ENCODE measurements at places on chromosomes 3 and 15.

GRCh38 chr3:152159328-152159727 lies 109.4 kb upstream of the MBNL1 start:
- DNase-seq: no peak
- peaks cover 2% of the 10 kb centered on the region for H3K4me1 ChIP-seq
- no peaks in the 10 kb centered on the region for H3K27me3 ChIP-seq
- H3K36me3 ChIP-seq: no peaks in the 10 kb centered on the region
- H3K4me3 ChIP-seq: no peak overlapping the region
- no peak overlapping the region for H3K27ac ChIP-seq

DNA sequence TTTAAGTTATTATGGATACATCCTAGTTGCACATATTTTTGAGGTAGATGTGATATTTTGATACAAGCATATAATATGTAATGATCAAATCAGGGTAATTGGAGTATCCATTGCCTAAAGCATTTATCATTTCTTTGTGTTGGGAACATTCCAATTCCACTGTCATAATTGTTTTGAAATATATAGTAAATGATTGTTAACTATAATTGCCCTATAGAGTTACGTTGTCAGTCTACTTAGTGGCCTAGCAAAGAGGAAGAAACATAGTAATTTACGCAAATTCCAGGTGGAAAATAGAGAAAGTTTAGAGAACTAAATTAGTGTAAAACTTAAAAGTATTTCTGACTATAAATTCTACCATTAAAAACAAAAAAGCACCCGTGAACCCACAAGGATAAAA lies 24.9 kb downstream of the NXPE3 start:
- DNase-seq: no peak
- H3K27me3 ChIP-seq: no peaks in the 10 kb centered on the region
- no peak overlapping the region for H3K27ac ChIP-seq
- H3K4me3 ChIP-seq: no peak overlapping the region

GRCh38 chr3:193057616-193058015 lies 140.0 kb upstream of the MB21D2 start:
- H3K27me3 ChIP-seq: peaks cover 2% of the 10 kb centered on the region
- H3K36me3 ChIP-seq: no peaks in the 10 kb centered on the region
- no peak overlapping the region for H3K4me3 ChIP-seq
- H3K27ac ChIP-seq: no peak overlapping the region
- H3K4me1 ChIP-seq: no peaks in the 10 kb centered on the region

GRCh38 chr15:99703603-99704443 lies 29.4 kb downstream of the LYSMD4 start:
- H3K36me3 ChIP-seq: peaks cover 2% of the 10 kb centered on the region
- no peak for DNase-seq
- no peak overlapping the region for H3K4me3 ChIP-seq
- H3K27ac ChIP-seq: peak overlapping the region; percentile 57
- H3K4me1 ChIP-seq: peaks cover 44% of the 10 kb centered on the region

GRCh38 chr3:11602886-11603527 lies 40.7 kb downstream of the VGLL4 start:
- H3K36me3 ChIP-seq: peaks cover 59% of the 10 kb centered on the region
- peaks cover 79% of the 10 kb centered on the region for H3K4me1 ChIP-seq

DNA sequence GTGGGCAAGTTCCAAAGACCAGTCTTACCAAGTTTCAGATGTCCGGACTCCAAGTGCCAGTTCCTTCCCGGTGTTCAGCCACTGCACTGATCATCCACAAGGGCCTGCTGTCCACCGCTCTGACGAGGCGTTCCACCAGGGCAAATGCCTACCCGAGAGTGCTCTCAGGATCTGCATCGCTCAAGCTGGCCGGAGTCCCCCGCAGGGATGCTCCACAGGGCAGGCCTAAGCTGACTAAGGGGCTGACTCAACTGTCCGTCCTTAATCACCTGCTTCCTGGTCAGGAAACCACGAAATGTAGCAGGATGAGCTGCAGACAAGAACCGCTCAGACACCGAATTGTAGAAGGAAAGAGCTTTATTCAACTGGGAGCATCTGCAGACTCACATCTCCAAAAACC lies 341.6 kb downstream of the KCNH8 start:
- no peaks in the 10 kb centered on the region for H3K27me3 ChIP-seq
- H3K4me1 ChIP-seq: no peaks in the 10 kb centered on the region
- H3K36me3 ChIP-seq: no peaks in the 10 kb centered on the region
- H3K27ac ChIP-seq: no peak overlapping the region
- H3K4me3 ChIP-seq: no peak overlapping the region

DNA sequence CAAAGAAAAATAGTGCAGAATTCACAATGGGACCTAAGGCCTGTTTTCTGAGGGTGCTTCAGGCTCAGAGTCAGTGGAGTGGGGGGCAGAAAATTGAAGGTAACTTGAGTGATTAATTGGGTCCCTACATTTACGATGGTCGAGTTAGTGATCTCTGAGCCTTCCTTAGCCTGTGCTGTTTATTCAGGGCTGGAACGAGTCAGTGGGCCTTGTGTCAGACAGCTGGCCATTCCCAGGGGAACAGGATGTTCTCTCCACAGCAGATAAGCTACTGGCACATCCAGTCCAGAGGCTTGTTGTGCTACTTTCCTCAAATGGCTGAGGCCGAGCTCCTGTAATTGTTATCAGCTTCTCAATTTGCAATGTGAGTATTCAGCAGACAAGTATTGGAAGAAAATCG lies 29.2 kb upstream of the CNTN3 start:
- no peak for DNase-seq
- H3K27ac ChIP-seq: no peak overlapping the region
- no peak overlapping the region for H3K4me3 ChIP-seq
- no peaks in the 10 kb centered on the region for H3K27me3 ChIP-seq
- no peaks in the 10 kb centered on the region for H3K4me1 ChIP-seq
- no peaks in the 10 kb centered on the region for H3K36me3 ChIP-seq

- no peaks in the 10 kb centered on the region for H3K36me3 ChIP-seq
- H3K4me3 ChIP-seq: no peak overlapping the region
- no peak overlapping the region for H3K27ac ChIP-seq
- no peak for DNase-seq
Measured at GRCh38 chr3:150509780-150510179, 36.5 kb downstream of the SERP1 start.

- no peaks in the 10 kb centered on the region for H3K36me3 ChIP-seq
- H3K4me3 ChIP-seq: no peak overlapping the region
- peaks cover 43% of the 10 kb centered on the region for H3K27me3 ChIP-seq
- peaks cover 6% of the 10 kb centered on the region for H3K4me1 ChIP-seq
- no peak for DNase-seq
Measured at GRCh38 chr15:80777137-80777536, 2.0 kb upstream of the CEMIP start.

DNA sequence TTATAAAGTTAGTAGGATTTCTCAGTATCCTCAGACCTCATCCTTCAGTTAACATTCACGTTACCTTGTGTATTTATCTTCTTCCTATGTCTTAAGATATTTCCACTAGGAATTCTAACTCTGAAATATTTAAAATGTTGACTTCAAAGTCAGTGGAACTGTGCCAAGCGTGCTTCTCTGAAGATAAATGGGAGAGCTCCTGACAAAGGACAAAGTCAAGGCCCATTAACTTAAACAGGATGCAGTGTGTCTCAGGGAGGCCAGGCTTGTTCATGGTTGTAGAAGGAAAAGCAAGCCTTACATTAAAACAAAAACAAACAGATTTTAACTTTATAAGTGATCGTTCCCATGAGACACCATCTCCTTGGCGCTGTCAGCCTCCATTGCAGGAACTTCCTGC lies 41.5 kb downstream of the ABHD17C start:
- DNase-seq: no peak
- no peaks in the 10 kb centered on the region for H3K36me3 ChIP-seq
- no peaks in the 10 kb centered on the region for H3K27me3 ChIP-seq
- H3K4me3 ChIP-seq: no peak overlapping the region
- H3K4me1 ChIP-seq: no peaks in the 10 kb centered on the region
- no peak overlapping the region for H3K27ac ChIP-seq

GRCh38 chr15:57969355-57969754 lies 96.2 kb downstream of the ALDH1A2 start:
- DNase-seq: no peak
- no peaks in the 10 kb centered on the region for H3K4me1 ChIP-seq
- H3K27ac ChIP-seq: no peak overlapping the region
- peaks cover 3% of the 10 kb centered on the region for H3K27me3 ChIP-seq
- H3K36me3 ChIP-seq: no peaks in the 10 kb centered on the region

GRCh38 chr3:43192028-43192427 lies 86.1 kb upstream of the POMGNT2 start:
- no peak overlapping the region for H3K4me3 ChIP-seq
- peak overlapping the region; percentile 44 for H3K27ac ChIP-seq
- peaks cover 2% of the 10 kb centered on the region for H3K36me3 ChIP-seq

DNA sequence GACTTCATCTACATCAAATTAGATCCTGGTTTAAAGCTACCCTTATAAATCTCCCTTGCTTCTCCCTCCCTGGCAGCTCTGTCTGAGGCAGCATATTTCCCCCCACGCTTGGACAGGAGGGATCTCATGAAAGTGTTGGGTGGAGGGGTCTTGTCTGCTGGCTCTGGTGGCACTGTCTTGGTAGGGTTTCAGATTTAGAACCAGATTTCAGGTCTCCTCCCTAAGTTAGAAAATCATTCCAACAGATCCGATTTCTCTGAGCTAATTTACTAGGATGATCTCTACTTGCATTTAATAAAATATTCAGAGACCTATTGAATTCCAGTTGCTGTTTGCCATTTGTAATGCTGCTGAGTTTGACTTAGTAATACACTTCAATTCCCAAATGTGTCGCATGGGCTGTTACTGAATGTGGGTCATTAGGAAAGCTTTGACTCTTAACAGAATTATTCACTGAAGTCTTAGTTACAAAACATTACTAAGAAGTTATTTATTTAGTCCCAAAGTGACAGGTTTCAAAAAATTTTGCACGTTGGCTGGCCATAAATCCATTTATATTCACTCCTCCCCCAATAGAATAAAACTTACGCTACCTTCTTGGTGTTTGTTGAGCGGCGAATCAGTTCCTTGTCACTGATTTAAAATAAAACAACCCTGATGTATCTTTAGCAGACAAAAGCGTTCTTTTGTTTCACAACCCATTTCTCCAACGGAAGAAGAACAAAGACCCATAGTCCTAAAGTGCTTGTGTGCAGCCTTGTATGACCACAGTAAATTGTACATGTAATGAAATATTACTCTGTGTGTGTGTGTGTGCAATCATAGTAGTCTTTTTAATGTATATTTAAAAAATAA lies 84.5 kb downstream of the TRAK1 start:
- H3K4me1 ChIP-seq: peaks cover 31% of the 10 kb centered on the region
- no peak overlapping the region for H3K27ac ChIP-seq
- DNase-seq: no peak
- H3K27me3 ChIP-seq: no peaks in the 10 kb centered on the region
- H3K36me3 ChIP-seq: peaks cover 3% of the 10 kb centered on the region

- H3K36me3 ChIP-seq: no peaks in the 10 kb centered on the region
- peaks cover 21% of the 10 kb centered on the region for H3K4me1 ChIP-seq
- no peak overlapping the region for H3K27ac ChIP-seq
- H3K4me3 ChIP-seq: no peak overlapping the region
Measured at GRCh38 chr15:32718821-32719716, 1.3 kb downstream of the GREM1 start.

GRCh38 chr15:71191296-71191695 lies 76.0 kb downstream of the THSD4 start:
- peaks cover 5% of the 10 kb centered on the region for H3K27me3 ChIP-seq
- no peaks in the 10 kb centered on the region for H3K36me3 ChIP-seq
- no peak overlapping the region for H3K4me3 ChIP-seq
- no peak overlapping the region for H3K27ac ChIP-seq
- H3K4me1 ChIP-seq: no peaks in the 10 kb centered on the region
- no peak for DNase-seq

GRCh38 chr3:100360757-100361496 lies 26.4 kb downstream of the NIT2 start:
- no peak overlapping the region for H3K27ac ChIP-seq
- no peak for DNase-seq
- no peaks in the 10 kb centered on the region for H3K27me3 ChIP-seq
- no peaks in the 10 kb centered on the region for H3K4me1 ChIP-seq

DNA sequence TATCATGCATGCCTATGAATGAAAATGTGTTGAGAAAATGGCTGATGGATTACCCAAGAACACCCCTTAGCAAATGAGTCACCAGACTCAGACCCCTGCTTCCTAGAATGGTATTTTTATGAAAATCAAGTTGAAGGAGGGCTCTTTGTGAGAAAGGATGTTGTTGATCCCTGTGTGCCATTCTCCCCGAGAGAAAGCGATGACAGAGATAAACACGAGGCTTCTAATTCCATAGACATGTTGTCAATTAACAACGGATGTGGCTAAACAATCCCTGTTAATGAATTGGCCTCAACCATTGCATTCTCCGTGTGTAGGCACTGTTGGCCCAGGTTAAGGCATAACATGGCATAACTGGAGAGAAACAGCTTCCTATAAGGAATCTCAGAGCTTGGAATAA lies 5.8 kb upstream of the OXTR start:
- no peak for DNase-seq
- H3K4me1 ChIP-seq: no peaks in the 10 kb centered on the region
- H3K27ac ChIP-seq: no peak overlapping the region
- no peak overlapping the region for H3K4me3 ChIP-seq
- peaks cover 27% of the 10 kb centered on the region for H3K27me3 ChIP-seq

- H3K4me1 ChIP-seq: peaks cover 65% of the 10 kb centered on the region
- no peaks in the 10 kb centered on the region for H3K27me3 ChIP-seq
- peak overlapping the region; percentile 64 for H3K4me3 ChIP-seq
- DNase-seq: no peak
- peak overlapping the region; percentile 88 for H3K27ac ChIP-seq
Measured at GRCh38 chr3:3172627-3173026, 6.9 kb downstream of the CRBN start.

- H3K27me3 ChIP-seq: no peaks in the 10 kb centered on the region
- peaks cover 4% of the 10 kb centered on the region for H3K4me1 ChIP-seq
- DNase-seq: peak; percentile 46
- no peak overlapping the region for H3K27ac ChIP-seq
- H3K4me3 ChIP-seq: no peak overlapping the region
Measured at GRCh38 chr3:22960105-22960984, 242.8 kb upstream of the UBE2E2 start.

- H3K27ac ChIP-seq: peak overlapping the region; percentile 73
- H3K4me1 ChIP-seq: peaks cover 28% of the 10 kb centered on the region
- no peak overlapping the region for H3K4me3 ChIP-seq
- no peaks in the 10 kb centered on the region for H3K27me3 ChIP-seq
Measured at GRCh38 chr3:71874618-71875017, 89.7 kb upstream of the PROK2 start.

- H3K36me3 ChIP-seq: no peaks in the 10 kb centered on the region
- peaks cover 12% of the 10 kb centered on the region for H3K4me1 ChIP-seq
- H3K4me3 ChIP-seq: no peak overlapping the region
- DNase-seq: no peak
- H3K27ac ChIP-seq: no peak overlapping the region
- no peaks in the 10 kb centered on the region for H3K27me3 ChIP-seq
Measured at GRCh38 chr3:58531555-58531954, 5.4 kb downstream of the ACOX2 start.

- H3K27ac ChIP-seq: peak overlapping the region; percentile 92
- peak; percentile 39 for DNase-seq
- no peaks in the 10 kb centered on the region for H3K27me3 ChIP-seq
- peaks cover 54% of the 10 kb centered on the region for H3K4me1 ChIP-seq
Measured at GRCh38 chr3:184812662-184813042, 686 bp downstream of the VPS8 start.

GRCh38 chr3:53248161-53248560 lies 7.7 kb downstream of the TKT start:
- no peak for DNase-seq
- no peaks in the 10 kb centered on the region for H3K27me3 ChIP-seq
- H3K4me1 ChIP-seq: peaks cover 54% of the 10 kb centered on the region

Measured in activated CD8-positive, alpha-beta T cell treated with anti-CD3 and anti-CD28 coated beads for 36 hours (primary cell).